ENCODE measurements at places on chromosomes 16 and 17.

GRCh38 chr16:68069511-68070248, 15.5 kb upstream of the NFATC3 start:
- DNase-seq, result no peak

- DNase-seq, result no peak
These were observed 108.9 kb upstream of the GSE1 start for GRCh38 chr16:85504242-85504641.

DNA sequence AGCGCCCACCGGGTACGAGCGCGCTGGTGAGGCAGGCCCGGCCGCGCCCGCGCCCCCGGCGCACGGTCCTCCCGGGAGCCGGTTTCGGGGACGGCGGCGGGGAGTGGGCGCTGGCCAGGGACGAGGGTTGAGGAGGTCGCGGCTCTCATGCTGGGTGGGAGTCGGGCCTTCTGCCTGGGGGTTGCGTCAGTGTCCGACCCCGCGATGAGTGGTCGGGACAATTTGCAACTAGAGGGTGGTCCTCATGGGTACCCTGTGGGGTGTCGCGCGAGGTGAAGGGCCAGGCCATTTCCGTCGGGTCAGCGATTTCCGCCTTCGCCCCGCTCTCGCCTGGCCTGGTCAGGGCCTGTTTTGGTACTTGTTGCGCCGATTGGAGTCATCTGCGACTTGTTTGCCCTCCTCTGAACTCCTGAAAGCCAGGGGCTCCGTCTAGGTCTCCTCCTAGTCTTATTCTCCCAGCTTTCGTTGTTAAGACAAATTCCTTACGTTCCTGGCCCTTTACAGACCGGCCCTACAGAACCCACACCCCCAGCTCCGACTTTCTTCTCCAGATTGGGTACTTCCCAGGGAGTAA, 14.9 kb downstream of the NAA60 start:
- DNase-seq, result peak; percentile 12

DNA sequence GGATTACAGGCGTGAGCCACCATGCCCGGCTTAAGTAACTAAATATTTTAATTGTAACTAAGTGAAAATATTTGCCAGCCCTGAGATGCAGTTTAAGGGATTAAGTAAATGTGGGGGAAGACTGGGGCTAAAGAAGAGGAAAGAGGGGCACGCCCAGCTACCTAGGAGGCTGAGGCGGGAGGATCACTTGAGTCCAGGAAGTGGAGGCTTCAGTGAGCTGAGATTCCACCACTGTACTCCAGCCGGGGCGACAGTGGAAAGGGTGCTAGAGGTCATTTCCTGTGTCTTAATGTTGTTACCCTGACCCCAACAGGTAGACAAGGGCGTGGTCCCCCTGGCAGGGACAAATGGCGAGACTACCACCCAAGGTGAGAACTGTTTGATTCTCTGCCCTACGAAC, 2.8 kb downstream of the ALDOA start:
- DNase-seq, result no peak

DNA sequence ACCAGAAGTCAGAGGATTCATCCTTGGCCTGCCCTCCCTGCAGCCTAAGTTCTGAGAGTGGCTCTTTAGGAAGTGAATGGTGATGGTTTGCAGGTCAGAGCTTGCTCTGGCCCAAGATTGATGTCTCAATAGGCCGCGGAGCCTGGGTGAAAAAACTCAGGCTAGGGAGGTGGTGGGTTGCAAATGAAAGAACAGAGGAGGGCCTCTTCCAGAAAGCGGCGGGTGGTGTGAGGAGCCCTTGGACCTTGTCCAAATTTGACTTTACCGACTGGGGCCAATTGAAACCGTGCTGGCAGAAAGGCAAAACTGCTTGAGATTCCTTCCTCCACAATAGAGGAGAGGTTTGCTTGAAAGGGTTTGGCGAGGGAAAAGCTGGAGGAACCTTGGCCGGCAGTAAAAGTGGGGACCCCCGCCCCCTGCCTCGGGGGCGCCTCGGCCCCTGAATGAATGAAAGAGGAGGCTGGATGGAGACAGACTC, 331.3 kb downstream of the SEC14L1 start:
- peak; percentile 83 for DNase-seq

DNA sequence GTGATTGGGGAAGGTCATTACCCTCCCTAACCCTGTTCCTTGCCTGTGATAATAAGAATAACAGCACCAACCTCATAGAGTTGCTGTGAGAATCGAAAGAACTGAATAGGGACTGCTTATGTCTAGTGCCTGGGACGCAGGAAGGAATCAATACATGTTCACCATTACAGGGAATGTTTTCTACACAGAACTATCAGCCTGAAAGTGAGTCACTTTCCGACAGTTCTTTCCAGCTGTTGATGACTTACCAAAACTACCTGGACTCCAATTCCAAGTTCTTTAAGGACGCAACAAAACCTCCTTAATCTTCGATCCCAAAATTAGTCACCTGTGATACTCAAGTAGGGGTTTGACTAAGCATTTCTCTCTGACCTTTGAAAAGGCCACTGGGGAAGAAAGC, 29.4 kb downstream of the ZNF423 start:
- no peak for DNase-seq

GRCh38 chr17:705863-706262, 8.8 kb downstream of the VPS53 start:
- DNase-seq, result no peak

DNA sequence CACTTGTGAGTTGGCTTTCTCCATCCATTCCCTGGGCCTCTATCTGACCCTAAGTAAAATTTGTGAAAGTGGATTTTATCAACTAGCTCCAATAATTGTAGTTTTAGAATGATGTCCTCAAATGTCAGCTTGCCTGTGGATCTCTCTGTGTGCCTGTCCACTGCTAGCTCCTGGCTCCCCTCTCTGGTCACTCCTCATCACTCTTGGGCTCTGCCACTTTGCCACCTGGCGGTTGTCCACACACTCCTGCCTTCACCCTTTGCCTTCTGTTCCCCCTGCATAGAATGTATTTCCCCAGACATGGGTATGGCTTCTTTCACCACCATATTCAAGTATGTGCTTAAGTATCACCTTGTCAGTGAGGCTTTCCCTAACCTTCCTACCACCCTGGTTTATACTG, 19.8 kb downstream of the ANKFN1 start:
- DNase-seq, result no peak

GRCh38 chr17:69760562-69760961, 314.5 kb upstream of the KCNJ16 start:
- no peak for DNase-seq

DNA sequence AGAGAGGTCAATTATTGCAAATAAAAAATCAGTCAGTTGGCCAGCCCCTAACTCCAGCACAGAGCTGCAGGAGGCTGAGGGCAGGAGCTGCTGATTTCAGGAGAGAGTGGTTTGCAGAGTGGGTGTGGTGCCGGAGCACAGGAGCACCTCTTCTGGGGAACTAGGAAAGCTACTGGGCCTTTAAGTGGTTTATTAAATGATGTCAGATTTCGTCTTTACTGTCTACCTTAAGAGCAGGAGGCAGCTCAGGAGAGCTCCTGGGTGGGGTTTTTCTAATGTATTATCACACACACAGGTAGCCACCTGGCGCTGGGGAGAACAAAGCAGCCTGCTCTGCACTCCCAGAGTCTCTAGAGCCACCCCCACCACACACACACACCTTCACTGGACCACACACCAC, 11.5 kb upstream of the HAS3 start:
- DNase-seq, result no peak

- no peak for DNase-seq
These were observed 19.4 kb downstream of the GNA13 start for GRCh38 chr17:65037157-65037556.

DNA sequence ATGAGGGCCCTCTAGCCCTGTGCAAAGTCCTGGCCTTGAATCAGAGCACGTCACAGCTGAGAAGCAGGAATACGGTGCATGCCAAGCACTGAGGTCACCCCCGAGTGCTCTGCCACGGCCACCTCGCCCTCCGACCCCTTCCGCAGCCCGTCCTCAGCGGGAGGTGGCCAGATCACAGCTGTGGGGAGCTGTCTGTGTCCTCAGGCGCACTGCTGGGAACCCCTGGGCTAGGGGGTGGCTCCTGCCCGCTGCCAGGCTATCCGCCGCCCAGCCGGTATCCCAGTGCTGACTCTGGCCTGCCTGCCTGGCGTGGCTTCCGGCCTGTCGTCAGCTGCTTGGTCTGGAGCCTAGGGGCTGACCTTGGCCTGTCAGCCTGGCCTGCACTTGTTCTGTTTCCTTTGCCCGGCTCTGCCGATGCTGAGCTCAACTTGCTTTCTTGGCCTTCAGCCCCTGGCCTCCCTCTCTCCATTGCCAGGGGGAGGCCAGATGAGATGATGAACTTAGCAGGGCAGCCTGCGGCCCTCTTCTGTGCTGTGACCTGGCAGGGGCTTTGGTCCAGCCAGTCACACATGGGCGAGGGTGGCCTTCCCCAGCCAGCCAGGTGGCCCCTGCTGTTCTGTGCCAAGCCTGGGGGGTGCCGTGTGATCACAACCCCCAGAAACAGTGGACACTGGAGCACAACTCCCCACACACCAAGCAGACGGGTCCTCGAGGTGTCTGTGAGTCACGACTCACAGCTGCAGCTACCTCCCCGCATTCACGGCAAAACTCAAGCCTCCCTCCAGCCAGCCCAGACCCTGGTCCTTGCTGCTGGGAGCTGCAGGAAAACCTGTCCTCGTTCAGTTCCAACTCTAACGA, 77.3 kb downstream of the ZDHHC7 start:
- DNase-seq, result no peak

DNA sequence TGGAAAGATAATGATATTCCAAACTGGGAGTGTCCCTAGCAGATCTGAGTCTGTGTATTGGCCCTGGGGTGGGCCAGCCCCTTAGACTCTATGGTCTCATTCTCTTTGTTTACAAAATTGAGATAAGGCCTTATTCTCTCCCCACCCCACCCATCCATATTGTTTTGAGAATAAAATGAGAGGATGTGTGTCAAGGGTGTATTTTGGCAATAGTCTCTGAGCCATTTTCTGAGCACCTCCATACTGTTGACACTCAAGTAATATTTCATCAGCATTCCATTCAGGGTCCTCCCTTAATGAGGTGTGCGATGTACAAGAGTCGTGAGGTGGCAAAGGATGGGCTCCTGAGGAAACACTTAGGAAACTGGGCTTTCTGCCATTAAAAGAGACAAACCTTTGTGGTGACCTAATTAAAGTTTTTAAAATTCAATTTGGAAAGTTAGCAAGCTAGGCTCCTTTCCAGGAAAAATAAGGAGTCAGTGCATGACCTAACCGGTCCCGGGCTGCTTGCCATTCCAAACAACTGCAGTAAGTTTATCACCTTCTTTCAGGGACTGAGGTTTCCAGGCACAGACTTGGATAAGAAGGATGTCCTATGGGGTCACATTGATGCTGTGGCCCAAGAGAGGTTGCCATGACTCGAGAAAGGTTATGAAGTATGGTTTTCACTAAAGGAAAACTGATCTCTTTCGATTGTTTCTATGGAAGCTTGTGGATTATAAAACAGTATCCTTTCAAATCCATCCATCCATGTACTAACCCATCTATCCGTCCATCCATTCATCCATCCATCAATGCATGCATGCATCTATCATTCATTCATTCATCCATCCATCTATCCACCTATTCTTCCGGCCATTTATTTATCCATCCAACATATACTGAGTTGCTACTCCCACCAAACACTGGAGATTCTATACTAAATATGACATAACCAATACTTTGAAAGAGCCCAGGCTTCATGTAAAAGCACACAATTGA, 443.3 kb downstream of the UTP18 start:
- no peak for DNase-seq

GRCh38 chr17:47200325-47200664, 8.9 kb upstream of the MYL4 start:
- DNase-seq, result no peak

DNA sequence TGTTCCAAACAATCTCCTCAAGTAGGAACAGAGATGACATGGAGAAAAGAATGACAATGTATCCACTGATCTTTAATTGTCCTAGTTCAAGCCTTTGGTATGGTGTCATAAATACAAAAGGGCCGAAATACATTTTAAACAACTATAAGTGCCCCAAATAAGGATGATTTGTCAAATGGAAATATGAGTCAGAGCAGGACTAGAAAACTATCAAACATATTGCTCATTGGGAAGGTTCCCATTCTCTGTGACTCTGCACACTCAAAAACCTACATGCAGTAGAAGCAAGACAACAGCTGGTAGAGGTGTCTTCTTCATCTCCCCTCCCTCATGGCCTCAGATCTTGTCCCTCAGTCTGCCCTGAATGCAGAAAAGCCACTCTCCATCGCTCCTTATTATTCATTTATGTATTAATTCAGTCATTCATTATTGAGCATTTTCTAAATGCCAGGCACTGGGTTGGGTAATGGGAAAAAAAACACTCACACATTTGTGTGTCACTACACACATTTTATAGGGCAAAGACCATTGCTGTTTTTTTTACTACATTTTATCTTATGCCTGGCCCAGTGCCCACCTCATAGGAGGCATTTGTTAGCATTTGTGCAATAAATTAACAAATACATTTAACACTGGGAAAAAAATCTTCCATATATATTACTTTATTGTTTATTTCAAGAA, 10.1 kb downstream of the CA10 start:
- DNase-seq, result no peak

DNA sequence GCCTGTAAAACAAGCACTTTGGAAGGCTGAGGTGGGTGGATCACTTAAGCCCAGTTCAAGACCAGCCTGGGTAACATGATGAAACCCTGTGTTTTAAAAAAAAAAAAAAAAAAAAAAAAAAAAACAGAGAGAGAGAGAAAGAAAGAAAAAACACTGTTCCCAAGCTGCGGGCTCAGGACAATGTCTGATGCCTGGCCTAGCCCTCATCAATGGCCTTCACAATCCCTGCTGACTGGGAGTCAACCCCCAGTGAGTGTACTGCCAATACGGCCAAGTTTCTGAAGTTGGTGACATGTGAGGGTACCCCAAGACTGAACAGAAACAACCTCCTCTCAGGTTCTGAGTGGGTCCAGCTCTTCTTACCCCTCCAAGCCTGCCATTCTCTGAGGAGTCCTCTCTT, 116.5 kb downstream of the ZNF778 start:
- DNase-seq, result no peak

DNA sequence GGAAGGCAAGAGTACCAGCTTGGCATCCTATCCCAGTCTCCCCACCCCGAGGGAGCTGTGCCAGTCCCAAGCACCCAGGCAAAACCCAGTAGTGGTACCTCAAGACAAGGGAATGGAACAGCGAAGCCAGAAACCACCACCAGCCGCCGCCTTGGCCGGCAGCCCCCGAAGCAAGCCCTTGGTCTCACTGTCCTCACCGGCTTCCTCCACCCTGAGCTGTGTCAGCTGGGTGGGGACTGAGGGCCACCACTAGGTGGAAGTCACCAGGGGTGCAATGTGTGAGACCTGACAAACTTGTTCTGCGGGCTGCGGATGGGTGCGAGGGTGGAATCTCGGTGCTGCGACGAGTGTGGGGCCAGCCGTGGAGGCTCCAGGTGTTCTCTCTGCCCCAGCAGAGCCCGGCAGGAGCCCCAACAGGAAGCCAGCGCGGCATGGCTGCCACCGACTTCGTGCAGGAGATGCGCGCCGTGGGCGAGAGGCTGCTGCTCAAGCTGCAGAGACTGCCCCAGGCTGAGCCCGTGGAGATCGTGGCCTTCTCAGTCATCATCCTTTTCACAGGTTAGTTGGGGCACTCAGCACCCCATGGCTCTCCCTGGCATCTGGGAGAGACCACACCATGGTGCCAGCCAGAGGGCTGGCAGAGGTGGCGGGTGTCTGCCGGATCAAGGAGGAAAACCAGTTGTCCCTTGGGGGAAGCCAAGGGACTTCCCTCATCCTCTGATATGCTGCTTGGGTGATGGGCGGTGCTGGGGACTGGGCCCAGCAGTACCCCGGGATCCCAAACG, 6.7 kb downstream of the SMIM5 start:
- no peak for DNase-seq

All from fibroblast of skin of left quadriceps (primary cell).